ENCODE measurements at places on chromosomes 2 and 18.

DNA sequence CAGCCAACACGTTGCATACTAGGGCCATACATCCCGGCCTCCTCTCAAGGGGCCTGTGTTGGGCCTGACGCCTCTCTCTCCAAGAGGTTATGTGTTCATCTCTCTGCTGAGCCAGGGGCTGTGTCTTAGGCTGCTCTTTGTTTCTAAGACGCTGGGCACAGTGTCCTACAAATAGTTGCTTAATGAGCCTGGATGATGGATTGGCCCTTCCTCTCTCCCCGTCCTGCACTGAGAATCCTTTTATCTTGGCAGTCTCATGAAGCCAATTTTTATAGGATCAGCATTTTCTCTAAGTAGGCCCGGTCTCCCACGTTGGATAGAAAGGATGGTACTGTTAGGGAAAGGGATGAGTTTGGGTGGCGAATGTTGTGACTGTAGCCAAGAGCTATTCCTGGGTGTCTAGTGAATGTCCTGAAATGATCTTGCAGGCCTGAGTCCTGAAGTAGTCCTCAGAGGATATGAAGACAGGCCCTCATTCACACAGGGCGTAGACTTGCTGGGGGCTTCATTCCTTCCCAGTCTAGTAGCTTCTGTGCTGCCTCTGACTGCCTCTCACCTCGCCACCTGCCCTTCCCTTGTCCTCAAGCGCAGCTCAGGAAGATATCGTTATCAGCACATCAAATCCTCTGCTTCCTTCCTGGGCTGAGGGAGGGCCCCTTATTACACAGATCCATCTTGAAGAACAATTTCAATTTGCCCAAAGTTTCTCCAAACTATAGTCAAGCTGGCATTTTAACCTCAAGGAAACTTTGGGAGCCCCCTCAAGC, 8.8 kb downstream of the LBH start:
- DNase-seq, result no peak

DNA sequence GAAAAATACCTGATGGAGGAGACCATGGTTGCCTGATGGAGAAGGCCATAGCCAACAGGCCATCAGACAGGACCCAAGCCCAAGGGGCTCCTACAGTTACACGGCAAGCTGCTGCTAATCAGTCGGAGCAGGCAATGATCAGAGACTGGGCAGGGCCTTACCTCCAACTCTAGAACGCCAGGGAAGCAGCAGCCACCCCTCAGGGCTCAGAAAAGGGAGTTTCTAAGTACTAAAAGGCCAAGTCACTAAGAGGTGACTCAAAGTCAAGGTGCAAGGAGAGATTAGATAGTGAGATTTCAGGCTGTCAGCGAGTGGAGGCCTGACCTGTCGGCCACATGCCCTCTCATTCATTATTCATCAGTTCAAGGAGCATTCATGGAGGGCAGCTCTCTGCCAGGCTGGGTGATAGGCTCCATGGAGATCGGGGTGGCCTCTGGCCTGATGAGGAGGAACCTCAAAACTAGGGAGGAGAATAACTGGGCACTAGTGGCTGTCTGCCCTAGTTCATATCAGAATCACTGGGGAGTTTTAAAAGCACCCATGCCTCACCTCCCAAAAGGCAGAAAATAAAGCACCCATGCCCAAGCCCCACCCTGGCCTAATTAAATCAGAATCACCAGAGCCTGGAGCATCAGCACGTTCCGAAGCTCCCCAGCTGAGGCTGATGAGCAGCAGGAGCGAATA, 3.6 kb downstream of the VIL1 start:
- no peak for DNase-seq

DNA sequence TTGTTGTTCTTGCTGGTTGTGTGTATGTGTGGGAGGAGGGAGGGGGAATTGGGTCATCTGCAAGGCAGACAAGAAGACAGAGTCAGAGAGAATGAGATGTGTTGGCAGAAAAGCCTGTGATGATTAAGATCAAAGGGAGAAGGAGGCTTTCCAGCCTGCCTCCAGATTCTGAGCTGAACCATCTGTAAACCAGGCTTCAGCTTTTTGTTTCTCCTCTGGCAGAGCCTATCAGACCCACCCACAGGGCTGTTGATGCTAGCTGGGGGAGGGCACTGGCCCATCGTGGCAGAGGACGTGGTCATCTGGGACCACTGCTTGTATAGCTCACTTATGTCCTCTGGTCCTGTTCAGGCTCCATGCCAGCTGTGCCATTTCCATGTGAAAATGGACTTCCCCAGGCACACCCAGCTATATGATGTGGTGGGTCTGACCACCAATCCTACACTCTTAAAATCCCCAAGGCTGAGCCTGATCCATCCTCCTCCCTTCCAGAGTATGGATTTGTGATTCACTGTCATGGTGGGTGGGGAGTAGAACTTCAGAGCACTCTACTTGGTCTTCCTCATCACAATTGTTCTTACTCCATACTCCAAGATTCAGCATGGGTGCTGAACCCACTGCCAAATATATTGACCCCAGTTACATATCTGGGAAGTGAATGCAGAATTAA, 27.8 kb upstream of the COL6A3 start:
- no peak for DNase-seq

- no peak for DNase-seq
Measured at GRCh38 chr18:55265984-55266383, 306.7 kb upstream of the CCDC68 start.

DNA sequence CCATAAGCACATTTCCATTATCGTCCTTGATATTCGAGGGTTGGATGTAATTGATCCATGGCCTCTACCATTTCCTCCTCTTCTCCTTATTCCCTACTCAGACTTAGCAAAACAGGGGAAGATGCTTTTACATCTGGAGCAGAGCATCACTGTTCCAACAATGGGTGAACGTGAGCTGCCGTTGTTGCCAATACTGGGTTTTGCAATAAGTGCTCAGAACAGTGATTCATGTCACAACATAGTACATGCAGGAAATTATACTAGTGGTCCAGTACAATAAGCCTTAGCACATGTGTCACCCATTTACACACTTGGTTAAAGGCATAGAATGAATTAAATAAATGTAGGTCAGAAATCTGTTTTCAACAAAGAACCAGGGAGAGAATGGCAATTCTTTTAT, 112.4 kb downstream of the DCC start:
- no peak for DNase-seq

DNA sequence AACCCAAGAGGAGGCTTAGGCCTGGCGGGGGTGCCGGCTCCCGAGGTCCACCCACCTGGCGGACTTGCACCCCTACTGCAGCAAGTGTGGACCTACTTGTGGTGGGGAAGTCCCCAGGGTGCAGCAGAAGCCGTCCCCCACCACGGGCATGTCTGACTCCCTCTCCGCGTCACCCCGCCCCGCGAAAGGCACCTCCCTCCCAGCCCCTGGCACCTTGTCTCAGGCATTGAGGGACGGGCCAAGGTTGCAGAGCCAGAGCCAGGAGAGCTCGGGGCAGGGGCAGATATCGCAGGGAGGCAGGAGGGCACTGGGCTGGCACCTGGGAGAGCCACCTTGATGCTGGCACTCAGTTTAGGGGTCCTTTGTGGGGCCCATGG, 19.0 kb downstream of the CROCC2 start:
- no peak for DNase-seq

DNA sequence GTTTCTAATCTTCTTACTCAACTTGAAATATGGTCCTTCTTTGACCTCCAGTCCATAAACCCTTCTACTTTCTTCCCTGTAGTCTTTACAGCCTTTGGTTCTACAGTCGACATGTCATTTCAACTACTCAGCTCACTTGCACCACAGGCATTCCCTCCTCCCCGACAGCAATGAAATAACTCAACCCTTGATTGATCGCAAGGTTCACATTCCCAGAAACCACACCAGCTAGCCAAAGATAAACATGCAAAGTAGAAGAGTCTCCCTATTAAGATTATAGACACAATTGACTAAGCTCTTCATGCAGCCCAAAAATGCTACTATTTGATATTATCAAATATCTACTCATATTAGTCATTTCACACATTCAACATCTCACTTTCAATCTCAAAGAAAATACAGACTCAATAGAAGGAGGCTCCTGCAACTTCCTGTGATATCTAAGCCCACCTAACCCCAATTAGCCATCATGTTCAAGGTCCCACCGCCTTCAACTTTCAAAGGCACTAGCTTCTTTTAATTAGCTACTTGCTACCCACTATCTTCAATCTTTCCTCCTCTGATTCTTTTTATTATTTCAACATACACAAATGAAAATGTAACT, 50.8 kb downstream of the RTTN start:
- no peak for DNase-seq

DNA sequence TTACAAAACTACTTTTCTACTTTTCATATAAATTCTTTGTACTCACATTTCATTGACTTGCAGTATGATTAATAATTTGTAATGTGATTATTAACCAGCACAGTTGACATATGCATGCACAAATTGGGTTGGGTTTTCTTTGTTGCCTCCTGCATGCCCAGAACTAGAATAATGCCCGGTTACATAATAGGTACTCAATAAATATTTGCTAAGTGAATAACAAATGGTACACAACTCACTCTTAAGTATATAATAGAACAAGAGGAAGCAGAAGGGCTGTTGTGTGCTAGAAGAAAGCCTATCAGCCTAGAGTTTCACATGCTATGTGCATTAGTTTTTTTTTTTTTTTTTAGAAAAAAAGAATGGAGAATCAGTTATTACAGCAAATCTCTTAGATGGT, 9.3 kb downstream of the RDH14 start:
- no peak for DNase-seq

- DNase-seq, result no peak
Measured at GRCh38 chr2:239129147-239129920, 271.5 kb downstream of the HDAC4 start.

DNA sequence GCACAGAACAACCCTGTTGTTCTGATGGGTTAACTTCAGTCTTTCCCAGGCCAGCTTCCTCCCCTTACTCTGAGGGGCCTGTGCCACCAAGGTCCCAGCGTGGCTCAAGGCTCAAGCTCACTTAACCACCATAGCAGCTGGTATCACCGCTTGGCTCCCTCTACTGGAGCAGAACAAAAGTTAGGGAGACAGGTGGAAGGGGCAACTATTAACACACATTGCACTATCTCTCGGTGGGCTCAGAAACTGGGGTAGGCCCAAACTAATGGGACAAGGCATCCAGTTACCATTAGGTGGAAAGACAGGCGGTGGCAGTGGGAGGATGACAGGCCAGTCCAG, 88.7 kb upstream of the ATL2 start:
- no peak for DNase-seq

DNA sequence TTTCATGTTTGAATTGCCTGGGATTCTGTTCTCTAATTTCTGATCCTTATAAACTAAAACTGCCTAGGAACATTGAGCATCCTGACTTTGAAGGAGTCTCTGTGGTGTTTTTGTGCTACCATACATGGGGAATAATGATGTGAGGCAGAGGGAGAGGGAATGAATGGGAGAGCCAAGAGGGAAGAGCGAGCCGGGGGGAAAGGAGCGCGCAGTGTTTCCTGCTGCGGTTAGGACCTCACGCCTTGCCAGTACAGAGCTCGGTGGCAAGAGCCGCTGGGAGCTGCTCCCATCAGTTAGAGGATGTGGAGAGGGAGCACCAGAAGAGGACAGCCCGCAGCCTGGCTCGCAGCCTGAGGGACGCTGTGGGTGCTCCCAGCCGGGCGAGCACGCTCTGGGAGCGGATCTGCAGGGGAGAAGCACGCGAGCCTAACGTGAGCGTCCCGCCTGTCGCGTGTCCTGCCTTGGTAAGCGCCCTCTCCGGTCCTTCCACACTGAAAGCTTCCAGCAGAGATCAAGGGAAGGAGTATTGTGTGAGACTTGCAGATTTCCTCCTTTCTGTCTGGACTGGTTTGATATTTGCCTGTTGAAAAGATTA, 114.7 kb downstream of the FAM210A start:
- DNase-seq, result no peak

- DNase-seq, result no peak
Measured at GRCh38 chr18:79156327-79156726, 87.1 kb downstream of the ATP9B start.

- DNase-seq, result no peak
Measured at GRCh38 chr2:64613276-64613675, 40.4 kb downstream of the SERTAD2 start.

GRCh38 chr18:3554091-3554601, 104.2 kb downstream of the TGIF1 start:
- DNase-seq, result no peak

Measured in stimulated activated CD8-positive, alpha-beta memory T cell treated with anti-CD3 and anti-CD28 coated beads, Interleukin-15, amount 100 ng/mL, for 24 hours (primary cell).